ENCODE measurements at places on chromosomes 4 and X.

DNA sequence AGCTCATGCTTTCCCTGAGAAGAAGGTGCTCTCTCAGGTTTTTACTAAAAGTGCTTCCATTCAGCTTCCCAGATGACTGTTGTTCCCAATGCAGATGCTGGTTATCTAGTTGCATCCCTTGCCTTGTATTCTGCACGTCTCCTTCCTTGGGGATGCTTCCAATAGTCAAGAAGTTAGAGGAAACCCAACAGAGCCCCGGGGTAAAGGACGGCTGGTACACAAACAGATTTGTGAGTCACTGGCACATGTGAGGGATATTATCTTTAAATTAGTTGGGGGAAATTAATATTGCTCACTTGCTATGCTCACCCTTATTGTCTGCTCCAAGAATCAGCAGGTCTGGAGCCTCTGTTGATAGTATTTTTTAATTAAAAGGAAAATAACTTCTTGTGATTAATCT is 465.2 kb upstream of the BOD1L1 start:
- no peak for DNase-seq

DNA sequence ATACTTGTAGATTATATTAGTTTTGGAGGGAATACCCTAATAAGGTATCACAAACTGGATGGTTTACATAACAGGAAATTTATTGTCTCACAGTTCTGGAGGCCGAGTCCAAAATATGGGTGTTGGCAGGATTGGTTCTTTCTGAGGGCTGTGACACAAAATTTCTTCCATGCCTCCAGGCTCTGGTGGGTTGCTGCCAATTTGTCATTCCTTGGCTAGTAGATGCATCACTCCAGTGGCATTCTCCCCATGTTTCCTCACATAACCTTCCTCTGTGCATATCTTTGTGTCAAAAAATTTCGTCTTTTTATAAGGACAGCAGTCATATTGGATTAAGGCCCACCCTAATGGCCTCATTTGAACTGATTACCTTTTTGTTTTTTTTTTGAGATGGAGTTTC is 49.3 kb downstream of the APELA start:
- DNase-seq, result no peak

DNA sequence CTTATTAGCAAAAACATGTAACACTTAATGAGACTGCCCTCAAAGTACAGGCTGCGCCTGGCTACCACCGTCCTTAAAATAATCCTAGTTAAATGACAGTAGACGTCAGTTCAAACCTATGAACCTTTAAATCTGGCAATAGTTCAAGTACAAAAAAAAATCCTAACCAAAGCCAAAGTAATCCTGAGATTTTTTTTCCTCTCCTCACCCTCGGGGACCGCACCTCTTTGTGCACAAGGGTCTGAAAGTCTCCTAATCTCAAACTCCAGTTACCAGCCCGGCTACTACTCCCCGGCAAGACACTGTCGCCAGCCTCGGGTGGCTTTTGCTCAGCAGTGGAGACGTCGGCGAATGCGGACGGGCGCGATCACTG is 439 bp downstream of the SEC31A start:
- DNase-seq, result no peak

DNA sequence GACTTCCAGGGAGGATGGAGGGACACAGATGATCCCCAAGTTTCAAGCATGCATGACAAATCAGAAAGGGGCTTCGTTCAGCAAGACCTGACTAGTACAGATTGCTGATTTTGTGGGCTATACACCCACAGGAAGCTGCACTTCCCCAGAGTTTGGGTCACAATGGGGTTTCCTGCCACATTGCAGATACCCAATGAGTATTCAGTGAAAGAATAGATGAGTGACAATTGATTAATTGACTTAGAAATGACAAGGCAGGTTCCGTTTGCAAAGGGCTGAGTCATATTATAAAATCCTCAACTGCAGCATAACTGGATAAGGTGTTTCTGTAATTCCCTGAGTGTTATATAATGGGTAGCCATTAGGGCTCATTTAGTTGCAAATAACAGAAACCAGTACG is 146.6 kb upstream of the TBL1X start:
- DNase-seq, result no peak

DNA sequence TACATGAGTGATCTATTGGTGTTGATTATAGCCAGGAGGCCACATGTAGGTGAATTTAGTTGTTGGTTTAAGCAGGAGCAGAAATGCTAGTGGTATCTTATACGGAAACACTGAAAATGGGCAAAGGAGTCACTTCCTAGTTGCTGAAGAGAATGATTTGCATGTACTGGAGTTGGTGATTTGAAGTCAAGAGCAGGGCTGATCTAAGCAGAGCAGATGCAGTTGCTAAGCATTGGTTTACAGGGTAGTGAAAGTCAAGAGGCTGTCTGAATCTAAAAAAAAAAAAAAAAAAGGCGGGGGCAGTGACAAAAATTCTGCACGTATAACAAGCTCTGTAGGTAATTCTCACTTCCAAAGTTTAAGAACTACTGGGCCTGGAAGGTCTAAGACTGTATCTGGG is 90.4 kb upstream of the HPRT1 start:
- no peak for DNase-seq

- peak; percentile 6 for DNase-seq
These were observed 508.6 kb upstream of the EPHA5 start for GRCh38 chr4:66178906-66179305.

DNA sequence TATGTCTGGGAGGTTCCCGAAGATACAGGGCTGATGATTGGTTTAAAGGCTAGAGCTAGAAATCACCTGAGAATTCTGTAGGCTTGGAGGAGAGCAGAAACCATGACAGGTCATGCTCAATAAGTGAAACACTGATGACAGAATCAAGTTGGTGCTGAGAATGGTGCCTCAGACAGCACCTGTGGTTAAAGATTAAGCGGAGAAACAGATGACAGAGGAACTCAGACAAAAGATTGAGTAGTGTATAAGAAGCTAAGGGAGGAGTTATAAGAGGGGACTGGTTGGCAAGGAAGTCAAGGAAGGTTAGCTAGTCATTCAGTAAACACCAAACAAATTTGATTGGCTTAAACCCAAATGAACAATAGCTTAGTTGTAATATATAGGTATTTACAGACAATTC is 385.4 kb upstream of the CNKSR2 start:
- DNase-seq, result no peak

- no peak for DNase-seq
These were observed 404.0 kb upstream of the F9 start for GRCh38 chrX:139126493-139126892.

GRCh38 chrX:72230290-72230689 is 8.5 kb downstream of the ERCC6L start:
- DNase-seq, result no peak

DNA sequence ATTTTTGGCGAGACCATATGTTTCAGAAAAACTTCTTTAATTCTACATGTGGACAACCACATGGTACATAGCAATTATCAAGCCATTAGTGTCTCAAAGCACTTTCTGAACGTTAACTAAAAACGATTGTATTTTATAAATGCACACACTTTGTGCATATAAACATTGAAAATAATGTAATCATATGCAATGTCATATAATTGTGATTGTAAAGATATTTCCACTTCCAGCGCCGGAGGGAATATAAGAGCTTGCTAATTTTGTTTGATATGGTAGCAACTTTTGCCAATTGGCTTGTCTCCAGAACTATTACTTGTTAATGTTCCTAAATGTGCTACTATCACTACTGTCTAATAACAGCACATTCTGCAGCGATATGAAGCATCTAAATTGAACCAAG is 162.3 kb upstream of the SMIM31 start:
- no peak for DNase-seq

GRCh38 chr4:78310007-78310739 is 241.4 kb upstream of the ANXA3 start:
- DNase-seq, result no peak

DNA sequence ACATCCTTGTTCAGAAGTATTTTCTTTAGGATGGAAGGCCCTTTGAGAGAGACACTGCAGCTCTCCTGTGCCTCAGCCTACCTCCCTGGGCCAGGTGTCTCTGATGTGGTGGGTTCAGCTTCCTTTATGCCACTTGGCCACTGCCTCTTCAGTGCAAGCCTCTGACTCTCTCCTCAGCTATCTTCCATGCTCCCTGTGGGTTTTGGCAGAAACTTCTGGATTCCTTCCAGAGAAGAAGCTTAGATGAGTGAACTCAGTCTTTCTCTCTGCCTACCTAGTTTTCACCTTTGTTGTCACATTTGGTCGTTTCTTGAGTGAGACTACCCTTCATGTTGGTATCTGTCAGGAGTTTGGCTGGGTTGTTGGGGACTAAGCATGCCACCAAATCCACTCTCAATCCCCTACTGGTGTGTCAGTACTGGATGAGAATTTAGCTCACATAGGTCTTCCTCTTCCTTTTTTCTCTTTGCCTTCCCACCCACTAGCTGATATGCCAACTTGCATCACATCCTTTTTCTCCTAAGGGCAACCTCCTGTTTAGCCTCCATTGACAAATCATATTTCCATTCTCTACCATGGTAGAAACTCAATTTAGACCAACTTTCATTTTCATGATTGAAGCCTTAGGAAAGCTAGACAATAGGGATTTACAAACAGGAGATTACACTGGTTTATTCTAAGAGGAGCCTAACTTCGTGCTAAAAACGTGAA is 32.0 kb downstream of the IL15 start:
- DNase-seq, result no peak

DNA sequence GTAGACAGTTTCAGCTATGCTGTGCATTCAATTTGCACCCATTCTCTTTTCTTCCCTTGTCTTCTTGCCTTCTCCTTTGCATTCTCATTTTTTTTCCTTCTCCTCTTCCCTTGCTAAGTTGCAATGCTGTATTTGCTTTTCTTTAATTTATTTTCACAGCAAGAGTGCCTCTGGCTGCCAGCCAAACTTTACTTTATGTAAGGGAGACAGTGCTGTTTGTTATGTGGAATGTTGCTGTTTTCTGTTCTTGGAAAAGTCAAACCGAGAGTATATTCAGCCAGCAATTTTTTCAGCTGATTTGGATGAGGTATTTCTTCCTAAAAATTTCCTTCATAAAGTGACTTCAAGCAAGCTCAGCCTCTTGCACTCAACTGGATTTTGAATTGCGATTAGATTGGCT is 1293.4 kb downstream of the ARAP2 start:
- DNase-seq, result no peak

GRCh38 chrX:119477812-119478232 is 9.6 kb downstream of the SLC25A5 start:
- peak; percentile 49 for DNase-seq

DNA sequence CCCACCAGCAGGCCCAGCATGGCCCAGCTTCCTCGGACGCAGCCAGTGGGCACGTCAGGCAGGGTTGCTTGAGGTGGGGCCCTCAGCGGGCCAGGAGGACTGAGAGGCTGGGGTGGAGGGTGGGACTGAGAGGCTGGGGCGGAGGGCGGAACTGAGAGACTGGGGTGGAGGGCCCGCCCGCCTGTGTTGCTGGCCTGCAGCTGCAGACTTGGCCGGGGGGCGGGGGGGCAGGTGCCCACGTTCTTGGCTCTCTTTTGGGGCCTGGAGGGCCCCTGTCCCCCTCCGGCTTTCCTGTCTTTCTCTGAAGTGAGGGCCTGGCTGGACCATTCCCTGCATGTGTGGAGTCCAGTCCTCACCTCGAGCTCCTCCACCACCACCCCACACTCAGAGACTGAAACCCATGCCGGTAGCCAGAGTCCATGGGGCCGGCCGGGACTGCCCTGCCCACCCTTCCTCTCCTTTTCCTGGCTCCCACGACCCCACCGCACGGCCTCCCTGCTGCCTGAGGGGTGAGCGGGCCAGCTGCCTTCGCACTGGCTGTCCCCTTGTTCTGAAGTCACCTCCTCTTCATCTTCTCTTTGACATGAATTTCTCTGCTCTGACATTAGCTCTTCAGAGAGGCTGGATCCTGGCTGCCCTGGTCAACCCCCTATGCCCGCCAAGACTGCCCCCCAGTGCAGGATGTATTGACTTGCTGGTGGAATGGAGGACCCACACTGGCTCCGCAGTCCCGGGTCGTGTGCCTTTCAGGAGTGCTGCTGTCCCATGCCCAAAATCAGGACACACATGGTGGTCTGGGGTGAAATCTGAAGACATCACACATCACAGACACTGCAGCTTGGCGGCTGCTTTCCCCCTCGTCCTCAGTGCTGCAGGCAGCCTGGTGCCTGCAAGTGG is 10.1 kb upstream of the NKX1-1 start:
- DNase-seq, result no peak

DNA sequence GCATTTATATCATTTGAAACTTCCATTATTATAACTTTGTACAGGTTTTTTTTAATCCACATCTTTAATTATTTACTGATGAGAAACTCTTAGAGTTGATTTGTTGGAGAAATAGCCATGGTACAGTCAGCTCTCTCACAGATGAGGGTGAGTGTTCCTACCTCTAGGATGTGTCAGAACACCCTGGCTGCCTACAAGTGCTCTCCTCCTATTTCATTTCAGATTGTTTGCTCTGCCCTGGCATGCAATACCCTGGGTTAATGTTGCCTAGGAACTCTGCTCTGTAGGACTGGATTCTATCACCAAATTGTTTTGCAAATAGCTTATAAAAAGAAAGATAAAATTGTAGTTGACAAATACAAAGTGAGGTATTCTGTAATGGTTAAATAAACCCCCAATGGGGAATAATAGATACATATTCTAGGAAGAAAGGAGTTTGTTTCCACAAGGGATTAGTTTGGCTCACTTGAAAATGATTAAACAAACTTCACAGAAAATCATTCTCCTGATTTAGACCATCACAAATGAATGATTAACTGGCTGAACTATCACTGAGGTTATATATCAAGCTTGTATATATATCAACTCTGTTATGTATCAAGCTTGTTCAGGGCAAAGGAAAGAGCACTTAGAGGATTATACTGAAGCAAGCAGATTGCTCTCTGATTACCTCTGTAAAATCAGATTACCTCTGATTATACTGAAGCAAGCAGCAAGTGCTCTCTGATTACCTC is 150.0 kb downstream of the PDE5A start:
- DNase-seq, result no peak

GRCh38 chr4:154781983-154782293 is 866 bp downstream of the RBM46 start:
- no peak for DNase-seq

DNA sequence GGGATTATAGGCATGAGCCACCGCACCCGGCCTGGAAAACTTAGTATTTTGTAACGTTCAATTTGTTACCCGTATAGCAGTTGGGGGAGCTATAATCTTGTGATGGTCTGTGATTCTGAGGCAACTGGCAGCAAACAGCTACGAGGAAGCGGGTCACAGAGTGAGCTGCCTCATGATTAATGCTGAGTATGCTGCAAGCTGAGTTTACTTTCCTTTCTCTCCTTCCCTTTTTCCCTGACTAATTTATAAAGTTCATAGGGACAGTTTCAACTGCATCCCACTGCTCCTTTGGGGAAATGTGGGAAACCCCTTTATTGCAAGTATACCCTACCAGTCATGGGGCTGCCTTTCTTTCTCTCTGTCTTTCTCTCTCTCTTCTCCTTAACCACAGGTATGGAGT is 17.7 kb upstream of the ELOVL6 start:
- DNase-seq, result no peak

- no peak for DNase-seq
These were observed 15.9 kb upstream of the CXCL5 start for GRCh38 chr4:74014332-74014731.

- no peak for DNase-seq
These were observed 43.1 kb downstream of the BTC start for GRCh38 chr4:74751247-74751646.

GRCh38 chrX:56802921-56803849 is 74.1 kb downstream of the NBDY start:
- DNase-seq, result peak; percentile 12
